ENCODE measurements at places on chromosomes 16 and 17. TPM values are rescaled to one million over a fixed set of nuclear protein-coding genes. Genes with fewer than 3 reads are reported as not detected.

PRSS21 gene
- 11.8 TPM for total RNA-seq

NAT9 gene
- total RNA-seq = 62.7 TPM

G6PC1 gene
- total RNA-seq = not detected

ARHGAP27 gene
- total RNA-seq = 48.3 TPM

KRT33B gene
- total RNA-seq = not detected

BEAN1 gene
- total RNA-seq = not detected

SLC12A3 gene
- not detected for total RNA-seq

GGT6 gene
- total RNA-seq = not detected

ADAP2 gene
- total RNA-seq = 0.86 TPM

KRT33A gene
- total RNA-seq = not detected

KCNH6 gene
- not detected for total RNA-seq
